ENCODE measurements at places on chromosomes 4 and X.

DNA sequence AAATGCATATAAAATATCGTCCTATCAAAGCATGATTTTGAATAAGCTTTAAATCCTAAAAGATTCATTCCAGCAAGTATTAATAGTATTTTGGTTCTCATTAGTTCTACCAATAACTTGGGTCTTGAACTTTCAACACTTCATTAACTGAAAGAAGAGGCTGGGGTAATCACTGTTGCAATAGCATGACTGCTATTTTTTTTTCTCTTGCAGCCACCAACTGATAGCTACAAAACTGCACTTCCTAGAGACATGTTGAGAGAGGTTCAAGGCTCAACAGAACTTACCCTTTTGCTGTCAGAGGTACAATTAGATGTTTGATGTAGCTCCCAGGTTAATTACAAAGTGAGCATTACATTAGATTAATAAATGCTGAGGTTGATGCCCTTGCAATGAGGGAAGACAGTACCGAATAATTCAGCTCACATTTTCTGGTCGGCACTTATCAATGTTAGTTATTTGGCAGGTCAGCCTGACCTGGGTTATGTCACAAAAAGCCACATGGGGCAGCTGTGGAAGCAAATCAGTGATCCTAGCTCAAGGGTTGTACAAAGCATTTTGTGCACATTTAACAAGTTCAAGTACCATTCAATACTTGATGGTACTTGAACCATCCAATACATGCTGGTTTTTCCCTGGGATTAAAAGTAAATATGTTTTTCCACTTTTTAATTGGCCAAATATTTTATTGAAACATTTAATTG lies 29.9 kb upstream of the TET2 start:
- no peak for DNase-seq

DNA sequence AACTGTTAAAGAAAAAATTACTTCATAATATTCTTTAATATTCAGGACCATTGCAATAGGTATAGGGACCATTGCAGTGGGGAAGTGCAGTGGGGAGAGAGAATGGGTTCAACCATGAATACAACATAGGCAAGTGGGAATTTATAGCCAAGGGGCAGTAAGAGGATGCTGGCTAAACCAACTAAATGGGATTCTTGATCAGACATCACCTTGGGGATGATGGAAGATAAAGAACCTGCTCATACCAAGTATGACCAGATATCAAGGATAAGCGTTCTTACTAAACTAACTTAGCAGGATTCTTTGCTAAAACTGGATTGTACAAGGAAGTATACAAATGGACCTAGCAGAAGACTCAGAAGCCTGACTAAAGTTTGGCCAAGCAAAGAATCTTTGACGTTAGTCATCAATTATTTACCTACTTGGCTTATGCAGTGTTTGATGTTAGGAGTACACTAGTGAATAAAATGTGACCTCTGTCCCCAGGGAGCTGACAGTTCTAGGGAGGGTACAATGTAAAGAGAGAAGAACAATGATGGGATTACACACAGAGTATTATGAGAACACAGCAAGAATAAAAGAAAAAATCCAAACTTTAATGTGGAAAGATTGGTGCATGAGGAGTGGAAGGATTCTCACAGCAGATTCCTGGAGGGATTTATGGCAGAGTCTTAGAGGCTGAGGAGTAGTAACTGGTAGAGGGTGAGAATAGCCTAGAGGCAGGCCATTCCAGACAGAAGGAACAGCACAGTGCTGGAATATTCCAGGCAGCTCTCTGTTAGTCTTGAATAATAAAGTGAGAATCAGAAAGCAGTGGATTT lies 54.7 kb upstream of the MYOZ2 start:
- no peak for DNase-seq

DNA sequence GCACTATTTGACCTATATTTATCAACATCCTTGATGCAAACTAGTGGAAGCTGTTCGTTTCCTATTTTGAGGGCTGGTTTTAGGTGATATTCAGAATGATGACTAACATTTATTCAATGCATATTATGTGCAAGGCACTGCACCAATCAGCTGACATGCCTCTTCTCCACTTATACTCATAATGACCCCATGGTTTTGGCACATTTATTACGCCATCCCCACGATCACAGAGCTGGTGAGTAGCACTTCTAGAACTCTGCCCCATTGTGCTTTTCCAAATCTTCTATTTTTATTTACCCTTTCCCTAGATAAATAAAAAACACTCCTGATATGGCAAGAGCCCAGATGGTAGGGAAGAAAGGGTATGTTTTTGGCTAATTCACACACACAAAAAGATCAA lies 13.1 kb downstream of the SCML1 start:
- peak; percentile 14 for DNase-seq

DNA sequence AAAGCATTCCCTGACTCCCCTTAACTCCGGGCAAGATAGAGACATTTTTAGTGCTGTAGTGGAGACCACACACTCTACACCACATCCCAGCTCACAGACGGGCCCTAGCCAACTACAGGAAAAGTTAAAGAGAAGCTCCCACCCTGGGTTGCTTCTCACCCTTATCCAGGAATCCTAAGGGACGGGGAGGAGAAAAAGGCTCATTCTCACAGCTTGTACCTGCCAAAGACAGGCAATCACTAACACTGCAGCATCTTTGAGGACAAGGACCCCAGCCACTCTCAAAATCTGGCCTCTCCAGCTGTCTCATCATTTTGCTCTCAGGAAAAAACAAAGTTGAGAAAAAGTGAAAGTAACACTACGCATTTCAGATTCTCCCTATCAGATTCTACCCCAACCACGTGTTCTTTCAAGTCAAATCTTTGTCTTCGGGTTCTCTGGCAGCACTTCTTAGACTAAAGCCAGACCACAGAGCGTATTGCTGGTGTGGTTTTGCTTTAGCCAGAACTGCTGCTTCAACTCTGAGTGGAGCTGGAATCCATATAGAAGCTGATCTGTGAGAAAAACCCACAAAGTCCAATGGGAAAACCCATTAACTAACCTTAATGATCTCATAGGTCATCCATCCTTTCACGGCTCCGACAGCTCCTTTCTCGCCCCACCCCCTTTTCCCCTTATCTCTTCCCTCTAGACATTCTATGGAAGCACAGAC lies 605.9 kb upstream of the DIPK2B start:
- DNase-seq, result peak; percentile 86

GRCh38 chr4:186724058-186724863 lies 605 bp upstream of the FAT1 start:
- peak; percentile 40 for DNase-seq

GRCh38 chr4:182819751-182820150 lies 97.4 kb downstream of the DCTD start:
- DNase-seq, result no peak

DNA sequence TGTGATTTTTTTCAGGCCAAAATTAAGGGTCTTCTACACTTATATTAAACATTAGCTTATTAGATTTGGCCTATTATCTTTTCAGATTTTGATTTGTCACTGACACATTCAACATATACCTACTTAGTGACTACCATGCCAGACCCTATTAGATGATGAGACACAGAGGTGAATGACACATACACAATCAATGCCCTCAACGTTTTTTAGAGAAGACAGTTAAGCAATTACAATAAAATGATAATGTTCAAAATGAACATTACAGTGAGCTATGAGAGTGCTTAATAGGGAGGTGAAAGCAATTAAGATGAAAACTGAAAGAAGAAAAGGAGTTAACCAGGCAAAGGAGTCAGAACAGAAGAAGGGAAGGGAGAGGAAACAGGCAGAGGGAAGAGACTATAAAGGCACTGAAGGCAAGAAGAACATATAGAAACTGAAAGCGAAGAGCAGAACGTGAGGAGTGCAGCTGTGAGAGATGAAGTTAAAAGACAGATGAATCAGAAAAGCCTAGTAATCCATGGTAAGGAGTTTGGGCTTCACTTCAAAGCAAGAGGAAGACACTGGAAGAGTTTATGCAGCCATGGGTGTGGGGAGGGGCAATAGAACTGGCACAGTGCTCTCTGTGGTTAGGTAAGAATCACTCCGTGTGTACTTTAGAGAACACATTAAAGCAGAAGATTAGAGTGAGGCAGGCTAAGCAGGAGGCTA lies 119.0 kb downstream of the REELD1 start:
- peak; percentile 30 for DNase-seq

DNA sequence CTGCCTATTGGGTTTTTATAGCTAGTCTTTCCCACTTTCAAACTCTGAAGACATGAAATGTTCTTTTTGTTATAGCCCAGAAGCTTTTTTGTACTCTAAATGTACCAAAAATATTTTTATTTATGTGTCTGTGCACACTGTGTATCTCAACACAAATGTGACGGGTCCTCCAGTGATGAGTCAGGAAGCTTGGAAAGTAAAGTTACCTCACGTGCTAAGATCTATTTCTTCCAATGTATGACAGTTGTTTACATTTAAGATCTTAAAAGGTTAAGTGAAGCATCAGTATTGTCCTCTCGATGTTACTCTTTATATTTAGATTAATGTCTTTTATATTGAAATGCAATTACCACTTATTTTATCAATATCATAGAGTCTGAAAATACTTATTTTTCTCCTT lies 29.1 kb upstream of the PRSS12 start:
- peak; percentile 2 for DNase-seq

DNA sequence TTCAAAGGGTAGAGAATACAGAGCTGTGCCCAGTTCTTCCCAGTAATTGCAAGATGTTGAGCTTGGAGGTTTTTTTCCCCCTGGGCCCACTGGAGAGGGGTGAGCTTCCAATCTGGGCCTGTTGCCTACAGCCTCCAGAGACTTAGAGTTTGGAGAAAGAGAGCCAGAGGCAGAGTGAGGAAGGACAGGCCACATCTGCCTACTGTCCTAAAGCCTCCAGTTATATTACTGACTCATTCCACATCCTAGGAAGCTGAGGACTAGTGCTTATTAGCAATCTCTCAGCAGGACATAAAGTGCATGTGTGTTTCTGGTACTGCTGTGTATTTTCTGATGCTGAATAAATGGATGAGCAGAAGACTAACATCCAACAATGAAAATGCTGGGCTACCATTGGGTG lies 181.0 kb upstream of the MAMLD1 start:
- peak; percentile 2 for DNase-seq

DNA sequence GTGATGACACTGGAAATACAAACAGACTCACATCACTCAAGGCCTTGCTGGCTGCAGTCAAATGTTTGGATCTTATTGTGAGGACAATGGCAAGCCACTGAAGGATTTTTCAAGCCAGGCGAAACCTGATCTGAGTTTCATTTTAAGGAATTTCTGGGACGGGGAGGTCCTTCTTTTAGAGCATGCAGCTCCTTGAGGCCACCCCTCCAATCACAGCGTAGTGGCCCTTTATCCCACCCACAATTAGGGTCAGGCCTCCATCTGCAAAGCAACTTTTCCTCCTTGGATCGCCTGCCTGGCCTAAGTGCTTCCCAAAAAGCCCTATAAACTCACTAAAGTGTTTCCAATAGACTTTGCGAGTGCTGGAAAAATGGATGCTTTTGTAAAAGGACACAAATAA lies 115.5 kb downstream of the EFHC2 start:
- no peak for DNase-seq

- DNase-seq, result peak; percentile 47
These were observed 18.0 kb upstream of the CYP2U1 start for GRCh38 chr4:107913283-107913899.

- peak; percentile 13 for DNase-seq
These were observed 716 bp downstream of the KIT start for GRCh38 chr4:54658252-54659093.

- peak; percentile 47 for DNase-seq
These were observed 154.3 kb upstream of the EDNRA start for GRCh38 chr4:147326591-147326990.

GRCh38 chr4:187178587-187178986 lies 454.9 kb upstream of the FAT1 start:
- DNase-seq, result no peak

GRCh38 chr4:135670548-135670947 lies 1469.0 kb upstream of the PABPC4L start:
- DNase-seq, result no peak

- no peak for DNase-seq
These were observed 1514.8 kb downstream of the RPA4 start for GRCh38 chrX:98398542-98398941.

DNA sequence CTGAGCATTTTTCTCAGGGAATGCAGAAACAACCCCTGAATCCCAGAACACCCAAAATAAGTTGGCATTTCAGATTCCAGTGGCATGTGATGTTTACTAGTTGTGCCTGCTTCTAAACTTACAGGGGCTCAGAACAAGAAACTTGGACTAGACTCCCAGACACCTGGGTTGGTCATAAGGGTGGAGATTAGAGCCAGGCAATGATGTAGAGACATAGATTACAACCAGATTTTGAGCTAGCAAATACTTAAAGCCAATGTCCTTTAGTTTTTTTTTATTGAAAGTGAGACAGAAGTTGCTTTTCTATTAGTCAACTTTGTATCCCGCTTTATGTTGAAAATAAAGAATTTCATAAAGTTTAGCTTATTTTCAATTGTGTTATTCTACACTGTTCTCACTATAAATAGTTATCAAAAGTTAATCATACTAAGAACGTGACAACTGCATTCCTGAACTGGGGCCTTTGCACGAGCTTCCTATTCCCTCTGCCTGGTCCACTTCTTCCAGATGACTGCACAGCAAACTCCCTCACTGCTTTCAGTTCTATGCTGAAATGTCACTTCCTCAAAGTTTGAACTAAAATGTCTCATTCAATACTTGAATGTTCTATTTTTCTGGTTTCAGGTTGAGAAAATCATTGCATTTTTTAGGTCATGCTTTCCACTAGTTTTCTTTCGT lies 224.7 kb upstream of the PPP1R2C start:
- DNase-seq, result no peak

DNA sequence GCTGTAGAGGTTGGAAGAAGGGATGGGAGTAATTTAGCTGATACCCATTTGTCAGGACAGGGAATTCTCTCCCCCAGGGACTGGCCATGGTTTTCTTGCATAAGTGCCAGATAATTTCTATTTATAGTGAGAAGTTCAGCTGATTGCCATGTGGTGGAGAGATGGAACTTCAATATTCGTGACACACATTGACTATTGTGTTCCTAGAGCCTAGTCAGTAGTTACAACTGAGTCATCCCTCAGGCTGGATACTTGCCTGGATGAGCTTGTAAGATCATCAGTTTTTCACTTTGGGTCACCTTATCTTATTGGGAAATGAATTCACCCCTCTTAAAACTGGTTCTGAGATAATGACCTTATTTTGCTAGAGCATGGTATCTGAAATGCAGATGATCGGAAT lies 32.2 kb downstream of the CFAP299 start:
- peak; percentile 35 for DNase-seq

GRCh38 chr4:146787731-146788130 lies 149.0 kb downstream of the POU4F2 start:
- DNase-seq, result no peak

DNA sequence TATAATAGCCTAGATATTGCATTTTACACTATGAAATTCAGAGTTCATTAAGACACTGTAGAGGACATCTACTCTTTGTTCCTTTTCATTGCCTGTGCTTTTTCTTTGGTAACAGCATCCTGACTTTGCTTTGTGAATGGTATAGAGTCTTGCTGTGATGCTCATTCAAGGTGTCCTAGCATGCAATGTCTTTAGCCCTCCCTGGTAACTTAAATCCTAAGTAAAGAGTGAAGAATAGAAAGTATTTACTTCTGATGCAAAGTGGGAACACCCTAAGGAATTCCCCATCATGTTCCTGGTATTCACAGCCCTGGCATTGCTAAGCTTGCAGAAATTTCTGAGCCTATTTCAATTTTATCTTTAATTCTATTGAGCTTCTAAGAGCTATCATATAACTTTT lies 400.1 kb downstream of the FAT4 start:
- no peak for DNase-seq
